ENCODE measurements at places on chromosomes 13 and 19.

GRCh38 chr13:21015284-21015683, 46.1 kb downstream of the LATS2 start:
- no peak for DNase-seq

- DNase-seq, result no peak
These were observed 43.5 kb downstream of the GSX1 start for GRCh38 chr13:27835799-27836198.

GRCh38 chr19:42475366-42475765, 32.6 kb upstream of the CXCL17 start:
- no peak for DNase-seq

GRCh38 chr19:29514525-29515232, 11.1 kb upstream of the VSTM2B start:
- no peak for DNase-seq

- no peak for DNase-seq
These were observed 13.7 kb upstream of the GPR183 start for GRCh38 chr13:99320693-99321481.

DNA sequence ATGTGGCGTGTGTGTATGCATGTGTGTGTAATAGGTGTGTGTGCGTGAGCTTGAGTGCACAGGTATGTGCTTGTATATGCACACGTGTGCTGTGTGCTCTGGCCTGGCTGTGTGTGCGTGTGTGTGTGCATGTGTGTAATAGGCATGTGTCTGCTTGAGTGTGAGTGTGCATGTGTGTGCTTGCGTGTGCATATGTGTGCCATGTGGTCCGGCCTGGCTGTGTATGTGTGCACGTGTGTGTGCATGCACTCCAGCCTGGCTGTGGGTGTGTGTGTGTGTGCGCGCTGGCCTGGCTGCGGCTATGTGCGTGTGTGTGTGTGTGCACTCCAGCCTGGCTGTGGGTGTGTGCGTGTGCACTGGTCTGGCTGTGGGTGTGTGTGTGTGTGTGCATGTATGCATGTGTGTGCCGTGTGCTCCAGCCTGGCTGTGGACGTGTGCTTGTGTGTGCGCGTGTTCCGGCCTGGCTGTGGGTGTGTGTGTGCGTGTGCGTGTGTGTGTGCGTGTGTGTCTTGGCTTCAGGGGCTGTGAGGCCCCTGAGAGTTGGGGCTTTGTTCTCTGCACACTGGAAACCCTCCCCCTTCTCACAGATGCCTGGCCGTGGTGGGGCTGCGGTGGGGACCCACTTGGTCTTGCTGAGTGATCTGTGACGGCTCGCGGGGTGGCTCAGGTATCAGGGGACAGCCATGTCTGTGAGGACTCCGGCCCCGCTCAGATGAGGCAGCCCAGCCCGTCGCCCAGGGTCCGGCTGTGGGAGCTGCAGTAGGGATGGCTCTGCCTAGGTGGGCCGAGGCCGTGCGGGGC, 8.2 kb downstream of the SPPL2B start:
- no peak for DNase-seq

DNA sequence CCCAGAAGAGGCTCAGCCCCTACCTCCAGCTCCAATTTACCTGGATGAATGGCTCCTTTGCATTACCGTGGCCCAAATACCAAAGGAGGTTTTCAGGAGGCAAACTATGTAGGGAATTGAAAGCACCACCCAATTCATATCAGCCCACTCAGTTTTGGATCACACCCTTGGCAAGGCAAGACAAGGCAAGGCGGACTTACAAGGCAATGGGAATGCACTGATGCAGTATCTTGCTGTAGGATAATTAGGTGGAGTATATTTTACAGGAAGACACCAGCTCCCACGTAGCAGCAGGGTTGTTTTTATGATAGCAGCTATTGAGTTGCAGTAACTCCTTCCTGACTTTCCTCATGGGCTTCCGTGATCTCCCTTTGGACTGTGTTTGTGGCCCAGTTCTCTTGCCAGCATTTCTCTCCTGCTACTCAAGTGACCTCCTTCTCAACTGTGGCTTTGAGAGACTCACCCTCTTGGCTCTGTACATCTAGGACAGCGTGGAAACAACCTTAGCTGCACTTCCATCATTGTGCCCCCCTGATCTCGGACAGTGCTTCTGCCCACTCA, 935.9 kb downstream of the EFNB2 start:
- no peak for DNase-seq

DNA sequence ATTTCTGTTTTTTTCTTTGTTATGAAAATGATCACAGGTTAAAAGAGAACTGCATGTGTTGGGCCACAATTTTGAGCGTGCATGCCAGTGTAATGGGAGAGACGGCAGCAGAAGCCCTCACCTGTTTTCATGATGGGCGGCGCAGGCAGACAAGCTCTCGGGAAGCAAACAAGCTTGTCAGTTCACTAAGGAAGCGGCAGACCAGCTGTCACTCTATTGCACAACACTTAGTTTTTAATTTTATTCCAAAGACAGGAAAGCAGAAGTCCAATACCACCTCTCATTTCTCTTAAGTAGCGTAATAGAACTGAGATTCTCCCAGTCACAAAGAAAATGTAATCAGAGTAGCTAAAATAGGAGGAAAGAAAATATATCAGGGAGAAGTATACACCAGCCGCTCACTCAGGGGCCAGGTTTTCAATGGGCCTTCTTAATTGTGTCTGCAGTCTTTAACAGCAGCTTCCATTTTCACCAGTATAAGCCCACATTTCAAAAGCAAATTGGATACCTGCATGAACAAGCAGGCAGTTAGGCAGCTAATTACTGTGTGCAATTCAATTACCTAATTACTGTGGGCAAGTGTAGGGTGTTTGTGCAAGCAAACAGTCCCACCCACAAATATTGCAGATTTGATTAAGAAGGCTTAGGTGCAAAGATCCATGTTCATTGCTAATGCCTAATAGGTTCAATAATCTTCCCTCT, 711.4 kb downstream of the DIAPH3 start:
- no peak for DNase-seq

DNA sequence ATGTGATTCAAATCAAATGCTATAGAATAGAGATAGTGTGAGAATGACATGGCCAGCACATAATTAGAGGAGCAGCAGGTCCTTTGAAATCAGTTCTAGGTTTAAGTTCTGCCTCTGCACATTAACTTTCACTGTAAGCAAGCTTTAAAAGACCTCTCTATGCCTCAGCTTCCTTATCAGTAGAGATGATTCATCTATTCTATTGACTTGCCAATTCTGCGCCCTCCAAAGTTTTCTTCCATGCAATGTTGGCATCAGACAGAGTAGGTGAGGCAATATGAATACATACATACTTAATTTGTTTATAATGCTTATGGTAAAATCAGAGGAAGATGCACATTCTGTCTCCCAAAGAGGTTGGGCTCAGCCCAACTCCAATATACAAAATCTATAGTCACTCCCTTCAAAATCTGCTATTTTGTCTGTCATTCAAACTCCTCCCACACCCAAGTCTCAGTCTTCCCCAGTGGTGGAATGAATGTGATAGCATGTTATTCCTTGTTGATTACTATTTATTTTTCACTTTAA, 525.5 kb downstream of the RFC3 start:
- no peak for DNase-seq

DNA sequence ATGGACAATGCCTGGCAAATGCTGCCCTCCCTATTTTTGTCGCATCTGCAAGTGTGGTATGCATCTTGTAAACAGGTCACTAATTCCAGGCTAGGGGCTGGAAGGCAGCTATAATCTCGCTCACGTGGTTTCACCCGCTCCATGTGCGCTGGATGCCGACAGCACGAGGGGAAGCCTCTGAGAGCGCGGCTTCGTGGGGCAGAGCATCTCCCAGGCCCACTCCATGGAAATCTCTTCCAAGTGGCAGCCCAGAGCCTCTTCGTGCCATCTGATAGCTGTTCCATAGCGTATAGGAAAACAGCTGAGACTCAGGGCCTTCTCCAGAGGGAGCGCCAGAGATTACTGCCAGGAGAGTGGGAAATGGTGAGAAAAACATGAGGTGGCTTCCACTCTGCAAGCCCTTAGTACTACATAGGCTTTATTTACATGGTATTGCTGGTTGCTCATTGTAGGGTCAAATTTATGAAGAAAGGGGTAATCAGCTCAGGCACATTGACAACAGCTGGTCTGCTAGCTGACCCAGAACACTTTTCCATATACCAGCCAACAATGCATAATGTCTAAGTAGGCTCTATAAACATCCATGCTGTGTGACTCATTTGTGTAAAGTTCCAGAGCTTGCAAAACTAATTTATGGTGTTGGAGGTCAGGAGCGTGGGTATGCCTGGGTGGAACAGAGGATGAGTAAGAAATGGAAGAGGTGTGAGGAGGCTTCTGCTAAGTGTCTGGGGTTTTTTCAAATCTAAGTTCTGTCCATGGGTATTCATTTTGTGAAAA, 165.2 kb downstream of the SHISA2 start:
- no peak for DNase-seq

GRCh38 chr19:15439078-15439799, 10.5 kb downstream of the WIZ start:
- DNase-seq, result no peak
